ENCODE measurements at places on chromosomes 3 and 15.
A peak's percentile ranks its signal among the peaks of the same experiment; 100 is the strongest.

- DNase-seq, result no peak
Measured at GRCh38 chr3:169579116-169579710, 84.3 kb downstream of the MECOM start.

DNA sequence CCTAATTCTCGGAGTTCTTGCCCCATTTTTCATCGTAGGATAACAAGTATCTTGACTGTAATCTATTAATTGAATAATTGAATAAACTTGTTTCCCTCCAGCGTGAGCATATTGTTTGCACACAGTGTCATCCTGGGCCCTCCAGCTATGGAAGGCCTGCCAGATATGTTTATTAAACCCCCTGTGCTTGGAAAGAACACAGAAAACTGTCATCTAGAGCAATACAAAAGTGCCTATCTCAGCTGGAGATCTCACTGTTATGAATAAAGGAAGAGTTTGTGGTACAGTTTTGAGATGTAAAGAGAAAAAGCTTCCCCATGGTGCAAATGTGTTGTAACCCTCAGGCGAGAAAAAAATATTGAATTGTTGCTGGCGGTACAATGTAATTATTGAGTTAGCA is 405.9 kb downstream of the SOX2 start:
- no peak for DNase-seq

- DNase-seq, result no peak
Measured at GRCh38 chr3:14389166-14389606, 13.2 kb upstream of the SLC6A6 start.

DNA sequence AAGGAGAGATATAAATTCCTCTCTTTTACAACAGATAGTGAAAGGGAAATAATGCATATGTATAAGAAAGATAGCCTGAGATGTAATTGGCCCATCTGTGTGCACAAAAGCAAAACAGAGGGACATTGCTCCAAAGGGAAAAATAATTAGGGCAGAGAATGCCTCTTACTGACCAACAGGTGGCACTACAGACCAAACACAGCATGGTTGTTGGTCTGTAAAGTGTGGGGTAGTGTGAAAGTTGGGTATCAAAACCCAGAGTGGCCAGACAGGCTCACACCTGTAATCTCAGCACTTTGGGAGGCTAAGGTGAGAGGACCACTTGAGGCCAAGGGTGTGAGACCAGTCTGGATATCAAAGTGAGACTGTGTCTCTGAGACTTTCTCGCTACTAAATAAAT is 4.5 kb upstream of the TLNRD1 start:
- no peak for DNase-seq

GRCh38 chr3:193971966-193972365 is 164.0 kb upstream of the HES1 start:
- DNase-seq, result no peak

GRCh38 chr3:55474213-55474632 is 12.9 kb downstream of the WNT5A start:
- peak; percentile 54 for DNase-seq

DNA sequence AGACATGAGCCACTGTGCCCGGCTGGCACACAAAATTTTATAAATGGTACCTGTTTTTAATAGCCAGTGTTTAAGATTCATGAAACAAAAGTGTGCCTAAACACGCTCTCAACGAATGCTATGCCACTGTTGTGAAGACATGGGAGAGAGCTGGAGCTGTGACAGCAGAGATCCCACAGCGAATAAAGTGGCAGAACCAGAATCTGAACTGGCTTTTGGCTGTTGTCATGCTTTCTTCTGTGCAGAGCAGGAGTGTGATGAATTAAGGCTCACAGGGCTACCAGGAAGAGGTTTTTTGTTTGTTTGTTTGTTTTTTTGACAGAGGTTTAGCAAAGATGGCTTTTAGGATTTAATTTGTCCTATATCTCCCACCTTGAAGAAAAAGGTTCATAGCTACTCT is 14.5 kb downstream of the PTPRG start:
- DNase-seq, result no peak

DNA sequence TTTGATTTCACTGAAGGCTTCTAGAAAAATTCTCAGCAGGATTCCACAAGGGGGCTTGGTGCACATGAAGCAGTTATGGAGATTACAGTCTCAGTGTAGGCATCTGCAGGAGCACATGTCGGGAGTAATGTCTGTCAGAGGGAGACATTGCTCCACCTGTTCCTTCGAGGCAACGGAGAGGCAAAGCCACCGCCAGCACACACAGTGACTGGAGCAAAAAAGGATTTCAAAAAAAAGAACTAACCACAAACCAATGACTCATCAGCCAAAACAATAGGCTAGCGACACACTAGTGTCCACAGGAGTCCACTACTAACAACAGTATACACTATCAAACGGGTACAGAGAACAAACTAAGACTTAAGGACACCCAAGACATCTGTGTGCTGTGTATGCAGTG is 68.9 kb downstream of the NPTN start:
- DNase-seq, result no peak

- no peak for DNase-seq
Measured at GRCh38 chr3:187746442-187747281, 1.4 kb upstream of the BCL6 start.

DNA sequence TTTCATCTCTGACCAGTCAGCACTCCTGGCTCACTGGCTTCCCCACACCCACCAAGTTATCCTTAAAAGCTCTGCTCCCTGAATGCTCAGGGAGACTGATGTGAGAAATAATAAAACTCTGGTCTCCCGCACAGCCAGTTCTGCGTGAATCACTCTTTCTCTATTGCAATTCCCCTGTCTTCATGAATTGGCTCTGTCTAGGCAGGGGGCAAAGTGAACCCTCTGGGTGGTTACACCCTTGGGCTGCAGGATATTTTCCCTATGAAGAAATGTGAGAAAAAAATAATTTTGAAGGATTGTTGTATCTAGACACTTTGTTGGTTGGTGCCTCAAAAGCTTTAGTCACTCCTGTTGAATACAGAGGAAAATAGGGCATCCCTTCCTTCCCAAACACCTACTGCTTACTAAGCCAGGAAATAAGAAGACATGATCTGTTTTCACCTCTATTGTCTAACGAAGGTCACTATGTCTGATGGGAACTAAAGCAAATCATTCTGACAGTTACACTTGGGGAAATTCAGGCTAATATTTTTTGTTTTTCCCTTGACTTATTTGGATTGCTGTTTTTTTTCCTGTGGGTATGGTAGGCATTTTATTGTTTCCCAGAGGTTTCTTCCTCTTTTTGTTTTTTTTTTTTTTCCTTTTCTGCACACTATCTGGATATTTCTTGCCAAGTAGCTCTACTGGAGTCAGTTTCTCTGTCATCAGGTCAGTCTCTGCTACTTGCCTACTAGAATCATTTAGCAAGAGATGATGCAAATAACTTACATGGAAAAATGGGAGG is 15.3 kb upstream of the TNFSF10 start:
- no peak for DNase-seq

DNA sequence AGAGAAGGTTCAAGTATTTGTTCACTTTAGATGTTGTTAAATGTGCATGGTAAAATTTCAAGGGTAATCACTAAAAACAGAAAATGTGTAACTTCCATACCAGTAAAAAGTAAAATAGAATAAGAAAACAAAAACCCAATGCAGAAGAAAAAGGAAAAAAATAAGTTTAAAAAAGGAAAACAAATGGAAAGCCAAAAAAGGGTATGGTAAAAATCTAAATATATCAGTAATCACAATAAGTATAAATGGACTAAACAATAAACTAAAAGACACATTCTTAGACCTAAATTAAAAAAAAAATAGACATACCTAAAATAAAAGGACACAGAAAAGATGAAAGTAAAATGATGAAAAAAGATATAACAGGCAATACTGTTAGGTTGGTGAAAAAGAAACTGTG is 9.5 kb upstream of the CLN6 start:
- no peak for DNase-seq

GRCh38 chr3:133695560-133696171 is 33.9 kb upstream of the TOPBP1 start:
- DNase-seq, result no peak

DNA sequence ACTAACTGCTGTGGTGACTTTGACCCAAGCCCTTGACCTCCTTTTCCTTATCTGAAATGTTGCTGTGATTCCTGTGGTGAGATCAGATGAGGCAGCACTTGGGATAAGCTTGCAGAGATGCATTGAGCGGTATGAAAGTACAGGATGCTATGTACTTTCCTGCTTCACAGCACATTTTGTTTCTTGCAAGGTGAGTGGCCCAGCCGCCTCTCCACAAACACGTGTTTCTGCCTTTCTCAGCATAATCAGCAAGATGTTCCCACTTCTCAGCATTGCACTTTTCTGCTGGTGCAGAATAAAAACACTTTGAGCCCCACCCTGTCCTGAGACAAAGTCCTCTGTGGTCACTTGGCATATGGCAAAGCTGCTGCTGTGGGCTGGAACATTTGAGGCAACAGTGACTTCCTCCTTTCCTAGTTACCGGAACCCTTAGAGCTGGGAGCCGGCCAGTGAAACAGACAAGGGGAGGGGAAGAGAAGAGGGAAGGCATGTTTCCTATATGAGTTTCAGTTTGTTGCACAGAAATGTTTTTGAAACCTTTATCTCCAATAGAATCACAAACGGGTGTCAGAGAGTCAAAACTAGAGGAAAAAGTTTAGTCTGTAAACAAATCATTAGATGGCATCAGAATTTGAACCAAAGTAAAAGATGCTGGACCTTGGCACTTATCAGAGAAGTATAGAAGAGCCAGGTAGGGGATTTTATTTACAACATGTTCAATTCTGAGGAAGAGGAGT is 5.0 kb downstream of the NUDT16 start:
- no peak for DNase-seq

- DNase-seq, result no peak
Measured at GRCh38 chr15:65399997-65400396, 22.2 kb upstream of the IGDCC3 start.

DNA sequence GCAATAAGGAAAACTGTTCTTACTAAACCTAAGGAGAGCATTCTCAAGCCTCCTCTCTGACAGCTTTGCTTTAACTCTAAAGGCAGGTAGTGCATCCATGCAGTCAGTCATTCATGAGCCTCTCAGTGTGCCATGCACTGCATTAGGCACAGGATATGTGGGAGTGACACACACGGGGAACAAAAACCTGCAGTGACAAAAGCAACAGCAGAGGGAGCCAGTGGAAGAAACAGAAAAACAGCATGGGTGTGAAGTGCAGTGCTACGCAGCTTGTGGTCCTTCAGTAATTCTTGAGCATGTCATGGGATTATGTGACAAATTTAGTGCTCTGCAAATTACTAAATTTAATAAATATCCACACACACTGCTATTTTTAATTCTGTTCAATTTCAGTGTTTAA is 230.7 kb downstream of the BBX start:
- peak; percentile 44 for DNase-seq
